DMS79 (cell line): ENCODE measurements at places on chromosomes 4 and X.

- DNase-seq: no peak
Observed at GRCh38 chr4:62394766-62395165, 1194.6 kb downstream of the ADGRL3 start.

DNA sequence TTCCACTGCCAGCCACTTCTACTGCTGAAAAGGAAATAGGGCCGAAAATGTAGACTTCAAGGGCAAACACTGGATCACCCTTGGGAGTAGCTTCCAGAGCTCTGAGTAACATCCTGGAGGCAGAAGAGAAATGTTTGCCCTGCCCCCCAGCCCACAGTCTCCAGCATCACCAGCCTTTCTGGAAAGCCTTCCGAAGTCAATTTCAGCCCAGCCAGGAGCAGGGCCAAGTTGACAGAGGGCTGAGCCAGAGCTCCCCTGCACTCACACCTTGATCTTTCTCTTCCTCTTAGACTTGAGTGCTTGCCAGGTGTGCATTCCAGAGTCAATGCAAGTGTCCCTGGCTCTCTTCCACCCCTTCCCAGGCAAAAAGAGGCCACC is 35.2 kb downstream of the SLC25A5 start:
- no peak for DNase-seq

- no peak for DNase-seq
Observed at GRCh38 chr4:101191302-101192098, 155.8 kb downstream of the PPP3CA start.

DNA sequence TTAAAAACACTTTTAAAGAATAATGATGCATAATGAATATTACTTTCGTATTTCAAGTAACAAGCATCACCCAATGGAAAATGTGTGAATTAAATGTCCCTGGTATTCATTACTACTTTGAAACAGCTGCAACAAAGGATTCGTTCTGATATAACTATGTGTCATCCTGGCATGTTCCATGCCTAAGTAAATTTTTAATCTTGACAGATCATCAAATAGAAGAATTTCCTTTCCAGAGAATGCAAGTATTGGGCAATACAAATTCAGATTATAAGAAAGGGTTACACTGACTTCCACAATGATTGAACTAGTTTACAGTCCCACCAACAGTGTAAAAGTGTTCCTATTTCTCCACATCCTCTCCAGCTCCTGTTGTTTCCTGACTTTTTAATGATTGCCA is 105.3 kb downstream of the SPCS3 start:
- no peak for DNase-seq

DNA sequence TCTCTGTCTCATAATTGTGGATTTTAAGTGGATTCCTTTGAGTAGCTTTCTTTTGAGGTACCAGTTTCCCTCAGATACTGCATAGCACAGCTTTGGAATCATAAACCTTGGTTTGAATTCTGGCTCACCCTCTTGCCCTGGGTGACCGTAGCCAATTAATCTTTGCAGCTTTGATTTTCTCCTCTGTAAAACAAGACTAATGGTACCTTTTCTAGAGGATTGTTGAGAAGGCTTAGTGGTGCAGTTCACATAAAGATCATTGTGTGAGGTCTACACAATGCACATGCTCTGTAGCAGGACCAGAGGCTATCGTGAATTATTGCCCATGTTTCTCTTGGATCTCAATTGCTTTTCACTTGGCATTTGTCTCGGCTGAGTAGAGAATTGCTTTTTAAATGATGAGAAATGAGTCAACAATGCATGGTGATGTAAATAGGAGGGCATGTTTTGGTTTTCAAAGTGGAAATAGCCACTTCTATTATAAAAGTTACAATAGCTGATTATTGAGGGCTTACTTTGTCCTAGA is 47.9 kb downstream of the TMEM131L start:
- no peak for DNase-seq

DNA sequence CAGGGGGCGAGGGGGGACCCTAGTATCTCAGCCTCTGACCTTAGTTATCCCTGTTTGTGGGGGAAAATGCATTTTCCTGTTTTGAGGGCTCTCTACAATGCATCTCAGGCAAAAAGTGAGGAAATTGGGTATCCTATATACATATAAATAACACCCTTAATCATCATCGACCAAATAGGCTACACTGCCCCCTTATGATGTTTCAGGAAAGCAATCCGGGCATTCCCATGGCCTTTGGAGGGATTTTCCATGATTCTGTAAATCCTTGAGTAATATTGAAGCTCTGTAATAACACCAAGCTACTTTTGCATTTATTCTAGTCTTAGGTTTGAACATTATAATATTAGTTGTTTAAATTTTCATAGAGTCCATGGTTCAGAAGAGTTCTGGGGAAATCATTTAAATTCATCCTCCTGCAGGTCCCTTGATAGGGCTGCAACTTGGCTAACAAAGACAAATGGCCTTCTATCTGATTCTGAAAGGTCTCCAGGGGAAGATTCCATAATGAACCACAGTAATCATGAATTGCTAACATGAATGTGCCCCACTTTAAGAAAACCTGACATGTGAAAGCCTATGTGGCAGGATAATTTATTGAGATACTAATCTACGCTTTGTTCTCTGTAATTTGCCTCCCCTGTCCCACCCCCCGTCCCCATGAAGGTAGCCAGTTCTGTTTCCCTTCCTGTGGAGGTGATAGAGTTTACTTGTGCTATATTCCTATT is 91.5 kb upstream of the SCOC start:
- DNase-seq: no peak

DNA sequence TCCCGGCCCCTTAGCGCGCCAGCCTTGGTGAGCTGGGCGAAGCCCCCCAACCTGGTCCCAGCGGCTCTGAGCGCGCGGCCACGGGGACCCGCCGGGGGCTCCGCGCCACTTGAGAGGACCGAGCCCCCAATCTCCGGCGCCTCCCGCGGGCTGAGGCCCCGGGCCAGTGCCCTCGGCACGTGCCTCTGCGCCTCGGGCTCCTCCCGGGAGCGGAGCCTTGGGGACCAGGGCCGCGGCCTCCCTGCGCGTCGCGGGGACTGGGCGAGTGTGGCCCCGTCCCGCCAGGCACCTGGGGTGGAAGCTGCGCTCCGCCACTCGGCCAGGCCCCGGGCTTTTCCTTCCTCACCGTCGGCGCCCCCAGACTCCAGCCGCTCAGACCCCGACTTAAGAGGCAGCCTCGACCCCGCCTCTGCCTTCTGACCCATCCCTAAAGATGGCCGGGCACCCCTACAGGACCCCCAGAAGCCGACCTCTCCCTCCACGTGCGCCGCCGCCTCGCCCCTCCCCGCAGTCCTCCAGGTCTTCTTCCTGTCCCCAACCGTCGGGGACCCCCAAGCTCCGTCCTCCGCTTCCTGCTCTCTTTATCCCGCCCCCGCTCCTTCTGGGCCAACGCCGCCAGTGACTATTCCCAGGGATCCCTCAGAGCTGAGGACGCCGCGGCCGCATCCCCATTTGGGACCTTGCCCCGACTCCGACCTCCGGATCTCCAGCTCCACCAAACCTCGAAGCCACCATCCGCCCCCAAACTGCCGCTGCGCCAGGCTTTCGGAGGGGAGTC is 752 bp downstream of the ERAS start:
- DNase-seq: no peak
